ENCODE measurements at places on chromosomes 11 and 22. TPM values are rescaled to one million over a fixed set of nuclear protein-coding genes. Genes with fewer than 3 reads are reported as not detected.

OR2AG1 gene
- total RNA-seq = not detected

APOA4 gene
- not detected for total RNA-seq

CCDC81 gene
- not detected for total RNA-seq

DNA sequence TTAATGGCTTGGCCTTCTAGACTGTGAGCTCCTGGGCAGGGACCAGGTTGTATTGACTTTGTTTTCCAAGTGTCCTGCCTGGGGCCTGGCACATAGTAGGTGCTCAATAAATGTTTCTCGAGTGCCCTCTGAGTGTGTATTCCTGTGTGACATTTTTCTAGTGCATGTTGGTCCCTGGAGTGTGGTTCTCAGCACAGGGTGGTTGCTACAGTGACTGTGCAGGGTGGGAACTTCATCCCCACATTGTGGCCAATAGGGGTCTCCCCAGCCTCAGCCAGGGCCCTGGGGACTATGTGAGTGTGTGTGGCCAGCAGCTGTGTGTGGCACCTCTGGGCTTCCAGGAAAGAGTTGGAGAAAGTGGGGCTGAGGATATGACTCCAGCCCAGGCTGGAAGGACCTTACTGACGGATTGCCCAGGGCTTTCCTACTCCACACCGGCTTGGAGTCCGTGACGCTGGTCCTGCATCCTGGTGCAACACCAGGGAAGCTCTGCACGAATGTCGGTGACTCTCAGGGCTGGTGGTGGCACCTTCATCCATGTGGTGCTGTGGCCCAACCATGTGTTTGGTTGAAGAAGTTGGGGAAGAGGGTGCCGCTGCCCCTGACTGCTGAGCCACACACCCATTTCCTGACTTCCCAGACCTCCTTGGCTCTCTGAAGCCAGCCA is 9.0 kb upstream of the MARK2 start:
- DNase-seq = no peak

GRCh38 chr11:84830372-84830771 is 796.8 kb downstream of the DLG2 start:
- no peak for DNase-seq

DNA sequence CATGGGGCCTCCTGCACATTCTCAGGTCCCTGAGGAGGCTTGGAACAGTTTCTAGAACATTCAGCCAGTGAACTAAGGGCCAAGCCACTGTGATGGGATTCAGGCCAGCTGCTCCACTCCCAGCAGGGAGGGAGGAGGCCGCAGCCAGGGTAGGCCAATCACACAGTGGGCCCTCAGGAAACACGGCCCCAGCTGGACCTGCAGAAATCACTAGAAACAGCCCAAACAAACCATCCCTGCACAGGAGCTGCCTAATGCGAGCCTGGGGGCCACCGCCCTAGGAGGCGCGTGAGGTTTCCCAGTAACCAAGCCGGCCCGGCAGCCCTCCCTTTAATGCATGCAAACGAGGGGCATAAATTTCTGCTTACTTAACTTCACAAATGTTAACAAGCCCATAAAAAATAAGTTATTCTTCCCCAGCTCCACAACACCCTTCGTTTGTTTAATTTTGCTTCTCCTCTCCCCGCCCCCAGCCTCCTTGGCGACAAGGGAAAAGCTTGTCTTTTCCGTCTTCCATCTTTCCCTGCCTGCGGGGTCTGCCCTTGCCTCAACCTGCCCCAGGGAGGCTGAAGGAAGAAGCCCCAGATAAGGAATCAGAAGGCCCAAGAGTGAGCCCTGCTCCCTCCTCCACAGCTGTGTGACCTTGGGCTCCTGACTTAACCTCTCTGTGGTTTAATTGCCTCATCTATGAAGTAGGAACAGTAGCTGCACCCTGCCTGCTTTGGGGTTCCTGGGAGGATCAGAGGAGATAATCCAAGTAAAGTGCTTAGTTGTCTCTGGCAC is 25.7 kb downstream of the ELFN2 start:
- DNase-seq = no peak

DNA sequence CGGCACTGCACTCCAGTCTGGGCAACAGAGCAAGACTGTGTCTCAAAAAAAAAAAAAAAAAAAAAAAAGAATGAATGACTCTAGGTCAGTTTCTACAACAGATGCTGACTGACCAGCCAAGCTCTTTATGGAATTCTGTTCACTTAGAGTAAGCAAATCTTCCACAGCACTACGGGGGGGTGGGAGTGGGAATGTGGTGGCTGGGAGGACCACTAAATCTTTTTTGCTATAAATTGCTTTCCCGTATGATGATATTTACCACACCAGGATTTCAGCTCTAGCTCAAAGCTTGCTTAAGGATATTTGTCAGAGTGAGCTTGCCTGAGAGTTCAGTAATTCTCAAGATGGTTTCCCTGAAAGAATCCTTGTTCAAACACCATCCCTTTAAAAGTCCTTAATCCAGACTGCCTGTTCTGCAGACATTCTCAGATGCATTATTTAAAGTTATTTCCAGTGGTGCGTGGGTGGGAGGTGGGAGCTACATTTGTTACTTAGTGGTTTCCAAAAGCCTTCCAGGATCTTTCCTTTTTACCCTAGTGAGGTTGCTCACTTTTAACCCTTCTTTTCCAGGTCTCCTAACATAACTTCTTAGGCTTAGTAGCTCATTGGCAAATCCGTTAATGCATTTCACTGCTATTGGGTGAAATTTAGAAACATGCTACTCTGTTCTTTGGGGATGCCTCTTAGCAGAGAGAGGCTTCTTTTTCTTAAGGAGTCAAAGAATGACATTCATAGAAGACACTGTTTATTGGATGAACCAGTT is 65.9 kb downstream of the UBASH3B start:
- no peak for DNase-seq

DNA sequence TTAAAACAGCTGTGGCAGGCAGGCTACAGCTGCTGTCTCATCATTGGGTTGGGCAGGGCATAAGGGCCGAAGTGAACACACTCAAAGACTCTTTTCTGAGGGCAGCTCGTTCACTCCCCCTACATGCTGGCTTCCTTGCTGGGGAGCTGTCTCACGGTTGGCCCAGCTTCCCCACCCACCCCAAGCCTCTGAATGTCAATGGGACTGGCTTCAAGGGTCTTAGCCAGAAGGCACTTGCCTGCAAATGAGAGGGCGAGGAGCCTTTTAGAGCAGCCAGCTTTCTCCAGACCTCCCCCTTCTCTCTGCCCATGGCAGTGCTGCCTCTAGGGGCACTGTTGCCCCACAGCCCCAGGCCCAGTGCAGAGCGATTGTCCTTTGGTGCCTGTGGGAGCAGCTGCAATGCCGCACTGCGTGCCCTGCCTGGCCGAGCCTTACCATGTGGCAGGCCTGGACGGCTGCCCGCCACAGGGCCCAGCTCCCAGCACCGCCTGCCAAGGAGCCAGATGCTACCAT is 94.7 kb upstream of the RASSF10 start:
- DNase-seq = no peak

DNA sequence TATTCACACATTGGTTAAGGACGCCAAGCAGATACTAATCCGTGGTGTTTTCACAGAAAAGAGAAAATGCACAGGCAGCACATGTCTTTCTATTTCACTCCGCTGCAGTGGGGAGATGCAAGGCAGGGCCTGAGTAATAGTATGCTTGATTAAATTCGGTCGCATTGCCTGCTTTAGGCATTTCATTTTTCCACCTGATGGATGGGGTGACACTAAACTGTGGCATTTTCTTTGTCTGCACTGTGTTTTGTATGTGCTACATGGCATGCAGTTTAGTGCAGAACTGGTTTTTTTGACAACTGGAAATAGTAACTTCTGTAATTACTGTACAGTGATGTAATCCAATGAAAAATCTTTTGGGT is 94.9 kb downstream of the SLC17A6 start:
- DNase-seq = no peak

DNA sequence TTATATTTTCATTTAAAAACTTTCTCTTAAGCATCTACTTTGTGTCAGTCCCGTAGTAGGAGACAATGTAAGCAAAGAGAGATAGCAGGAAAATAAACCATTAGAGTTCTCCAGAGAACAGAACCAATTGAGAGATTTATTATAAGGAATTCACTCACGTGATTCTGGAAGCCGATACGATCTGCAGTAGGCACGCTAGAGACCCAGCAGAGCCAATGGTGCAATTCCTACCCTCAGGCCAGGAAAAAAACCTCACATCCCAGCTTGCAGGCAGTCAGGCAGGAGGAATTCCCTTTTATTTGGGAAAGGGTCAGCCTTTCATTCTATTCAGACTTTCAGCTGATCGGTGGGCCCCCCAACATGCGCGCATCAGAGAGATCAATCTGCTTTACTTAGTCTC is 7.3 kb upstream of the PLEKHA7 start:
- no peak for DNase-seq

DNA sequence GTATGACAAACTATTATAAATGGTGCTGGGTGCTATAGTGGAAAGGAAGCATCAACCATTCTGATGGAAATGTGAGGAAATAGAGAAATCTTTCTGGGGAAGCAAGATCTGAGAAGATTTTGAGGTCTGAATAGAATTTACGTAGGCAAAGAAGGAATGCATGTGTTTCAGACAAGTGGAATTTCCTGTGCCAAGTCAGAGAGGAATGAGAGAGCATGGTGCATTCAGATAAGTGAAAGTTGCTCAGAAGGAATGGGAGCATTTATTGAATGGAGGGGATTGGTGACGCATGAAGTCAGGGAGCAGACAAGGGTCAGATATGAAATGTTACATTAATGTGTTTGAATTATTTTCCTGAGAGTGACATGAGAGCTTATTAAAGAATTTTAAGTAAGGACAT is 725.5 kb downstream of the METTL15 start:
- no peak for DNase-seq

DNA sequence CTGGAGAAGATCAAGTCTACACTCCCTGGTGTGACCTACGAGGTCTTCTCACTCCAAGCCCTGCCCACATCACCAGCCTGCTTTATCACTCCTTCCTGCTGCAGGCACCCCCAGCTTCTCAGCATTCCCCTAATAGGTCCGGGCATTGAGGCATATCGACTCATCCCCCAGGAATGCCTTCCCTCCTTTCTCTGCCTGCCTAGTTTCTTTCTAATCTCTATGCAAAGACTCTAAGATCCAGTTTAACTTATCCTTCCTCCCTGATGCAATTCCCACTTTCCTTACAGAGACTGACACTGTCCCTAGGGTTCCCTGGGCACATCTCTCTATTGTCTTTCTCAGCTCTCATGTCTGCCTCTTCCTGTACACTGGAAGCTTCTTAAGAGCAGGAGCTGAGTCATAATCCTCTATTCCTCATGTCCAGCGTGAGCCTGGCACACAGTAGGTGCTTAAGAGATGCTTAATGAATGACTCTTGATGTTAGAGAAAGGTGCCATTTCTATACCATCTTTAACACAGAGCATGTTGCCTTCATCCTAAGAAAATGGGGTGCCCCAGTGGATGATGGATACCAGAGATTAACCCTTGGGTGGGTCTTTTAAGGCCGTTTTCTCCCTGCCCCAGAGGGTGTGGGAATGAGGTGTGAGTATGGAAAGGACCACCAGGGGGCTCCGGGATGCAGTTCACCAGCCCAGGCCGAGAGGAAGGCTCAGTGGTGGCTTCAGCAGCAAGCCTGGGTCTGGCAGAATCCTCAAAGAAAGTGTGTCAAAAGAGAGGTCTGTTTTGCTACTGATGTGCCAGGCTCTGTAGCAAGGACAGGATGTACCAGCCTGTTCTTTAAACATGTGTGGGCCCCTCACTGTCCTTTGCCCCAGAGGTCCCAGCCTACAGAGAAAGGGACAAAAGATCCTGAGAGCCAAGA is 34.7 kb downstream of the PARVA start:
- no peak for DNase-seq

DNA sequence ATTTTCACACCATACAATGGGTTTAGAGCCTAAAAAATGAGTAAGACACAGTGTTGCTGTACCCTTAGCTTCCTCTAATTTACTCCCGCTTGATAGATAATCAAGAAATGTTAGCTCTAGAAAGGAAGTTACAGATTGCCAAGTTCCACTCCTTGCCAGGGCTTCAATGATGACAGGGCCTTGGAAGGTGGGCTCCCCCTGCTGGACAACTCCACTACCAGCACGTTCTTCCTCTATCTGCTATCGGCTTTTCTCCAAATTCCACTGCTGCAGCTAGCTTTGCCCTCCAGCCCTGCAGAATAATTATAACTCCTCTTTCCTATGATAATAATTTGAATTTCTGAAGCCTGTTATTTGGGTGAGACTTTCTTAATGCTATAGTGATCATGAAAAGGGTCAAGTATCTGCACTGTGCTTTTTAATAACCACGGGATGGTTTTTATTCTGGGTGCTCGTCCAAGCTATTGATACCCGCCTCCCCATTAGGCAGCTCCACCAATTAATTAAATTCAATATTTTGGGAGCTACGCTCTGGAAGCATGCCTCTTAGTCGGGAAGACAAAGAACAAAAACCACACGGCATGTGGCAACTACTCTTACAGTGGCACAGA is 9.0 kb downstream of the SYN3 start:
- no peak for DNase-seq

DNA sequence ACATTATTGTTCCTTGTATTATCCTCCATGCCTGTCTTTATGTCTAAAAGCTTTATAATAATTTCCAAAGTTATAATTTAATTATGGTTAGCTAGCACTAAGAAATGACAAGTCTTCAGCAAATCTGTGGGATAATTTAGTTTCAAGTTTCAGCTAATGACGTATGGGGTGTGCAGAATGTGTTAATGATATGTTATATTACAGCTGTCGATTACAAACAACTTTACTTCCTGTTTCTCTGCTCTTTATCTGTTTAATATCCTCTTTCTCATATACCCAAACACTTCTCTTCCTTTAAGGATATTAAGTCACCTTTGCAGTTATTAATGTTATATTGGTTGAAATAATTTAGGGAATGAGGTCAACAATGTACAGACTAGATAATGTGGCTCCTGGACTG is 161.8 kb downstream of the CASP12 start:
- no peak for DNase-seq

- DNase-seq = no peak
These were observed at the start of gene OR5AR1 for GRCh38 chr11:56663386-56663785. Gene OR5AR1 (plus strand): TSS chr11:56663686. CDS start chr11:56663686, 0 bp downstream.

- no peak for DNase-seq
These were observed 10.2 kb upstream of the LDHA start for GRCh38 chr11:18384157-18384641.
